Activated CD4-positive, CD25-positive, alpha-beta regulatory T cell treated with anti-CD3 and anti-CD28 coated beads, Interleukin-2, amount 50 U/mL, for 24 hours (primary cell): ENCODE measurements at places on chromosomes 16 and 17.

DNA sequence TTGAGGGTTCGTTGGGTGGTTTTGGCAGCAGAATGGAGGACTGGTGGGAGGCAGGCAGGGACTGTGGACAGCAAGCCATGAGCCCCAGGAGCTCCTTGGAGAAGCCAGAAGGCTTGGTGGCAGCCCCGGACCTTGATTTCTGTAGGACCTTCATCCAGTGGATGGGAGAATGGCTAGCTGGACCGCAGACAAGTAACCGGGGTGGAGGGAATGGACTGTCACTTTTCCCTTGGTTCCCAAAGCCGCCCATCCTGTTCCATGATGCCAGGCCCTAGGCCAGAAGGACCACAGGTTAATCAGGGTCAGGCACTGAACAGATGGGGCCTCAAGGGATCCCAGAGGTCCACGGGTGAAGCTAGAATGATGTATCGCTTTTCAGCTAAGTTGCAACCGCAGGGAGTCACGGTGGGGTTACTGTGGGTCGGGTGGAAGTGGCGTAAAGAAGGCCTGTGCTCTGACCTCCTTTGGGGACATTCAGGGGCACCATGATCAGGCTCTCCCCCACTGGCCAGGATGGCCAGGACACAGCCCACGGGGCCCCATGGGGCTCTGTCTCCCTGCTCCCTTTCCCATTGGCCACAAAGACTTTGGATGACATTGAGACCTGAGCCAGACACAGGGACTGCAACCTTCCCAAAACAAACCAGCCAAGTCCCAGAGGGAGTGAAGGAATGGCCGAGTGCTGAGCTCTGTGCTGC, 66.9 kb upstream of the MRTFB start:
- ATAC-seq, result no peak

GRCh38 chr16:29645694-29646187, 17.3 kb upstream of the SPN start:
- peak; percentile 58 for ATAC-seq

GRCh38 chr17:38605841-38606645, at the start of gene SRCIN1:
Gene SRCIN1 (minus strand): TSS chr17:38605952. CDS start chr17:38605705, 247 bp downstream.
- ATAC-seq, result peak; percentile 26

GRCh38 chr16:46950009-46950408, 23.5 kb downstream of the DNAJA2 start:
- ATAC-seq, result no peak
